ENCODE measurements at places on chromosomes 5 and 9.

- no peak for DNase-seq
Observed at GRCh38 chr5:171882118-171882517, 96.5 kb downstream of the SMIM23 start.

- DNase-seq: no peak
Observed at GRCh38 chr5:150349681-150350275, 7.7 kb upstream of the TCOF1 start.

GRCh38 chr9:33233626-33234342 lies 6.2 kb upstream of the SPINK4 start:
- no peak for DNase-seq

DNA sequence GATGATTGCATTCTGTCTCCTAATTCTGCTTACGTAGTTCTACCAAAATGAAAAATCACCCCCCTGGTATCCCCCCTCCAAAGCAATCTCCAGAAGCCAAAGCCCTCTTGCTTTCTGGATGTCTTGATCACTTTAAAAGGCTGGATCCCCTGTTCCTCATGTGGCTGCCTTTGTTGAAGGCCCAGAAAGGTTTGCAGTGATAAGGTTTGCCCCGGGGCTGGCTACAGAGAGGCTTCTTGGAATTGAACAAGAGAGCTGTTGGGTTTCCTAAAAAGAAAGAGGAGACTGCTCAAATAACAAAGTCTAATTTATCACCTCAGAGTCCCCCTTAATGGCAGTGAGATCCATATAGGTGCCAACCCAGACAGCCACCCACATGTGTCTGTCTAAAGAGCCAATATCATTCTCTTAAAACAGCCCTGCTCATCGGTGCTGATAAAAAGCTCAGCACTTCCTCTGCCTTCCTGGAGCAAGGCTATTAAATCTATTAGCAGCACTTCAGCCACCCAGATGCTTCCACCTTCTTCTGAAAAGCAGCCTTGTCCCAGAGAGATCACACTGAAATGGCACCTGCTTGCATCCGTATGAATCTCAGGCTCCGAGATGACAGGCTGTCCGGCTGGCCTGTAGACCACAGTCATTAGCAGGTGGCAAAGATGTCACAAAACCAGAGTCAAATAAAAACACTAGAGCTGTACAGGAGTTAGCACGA lies 70.9 kb downstream of the TEX10 start:
- no peak for DNase-seq

DNA sequence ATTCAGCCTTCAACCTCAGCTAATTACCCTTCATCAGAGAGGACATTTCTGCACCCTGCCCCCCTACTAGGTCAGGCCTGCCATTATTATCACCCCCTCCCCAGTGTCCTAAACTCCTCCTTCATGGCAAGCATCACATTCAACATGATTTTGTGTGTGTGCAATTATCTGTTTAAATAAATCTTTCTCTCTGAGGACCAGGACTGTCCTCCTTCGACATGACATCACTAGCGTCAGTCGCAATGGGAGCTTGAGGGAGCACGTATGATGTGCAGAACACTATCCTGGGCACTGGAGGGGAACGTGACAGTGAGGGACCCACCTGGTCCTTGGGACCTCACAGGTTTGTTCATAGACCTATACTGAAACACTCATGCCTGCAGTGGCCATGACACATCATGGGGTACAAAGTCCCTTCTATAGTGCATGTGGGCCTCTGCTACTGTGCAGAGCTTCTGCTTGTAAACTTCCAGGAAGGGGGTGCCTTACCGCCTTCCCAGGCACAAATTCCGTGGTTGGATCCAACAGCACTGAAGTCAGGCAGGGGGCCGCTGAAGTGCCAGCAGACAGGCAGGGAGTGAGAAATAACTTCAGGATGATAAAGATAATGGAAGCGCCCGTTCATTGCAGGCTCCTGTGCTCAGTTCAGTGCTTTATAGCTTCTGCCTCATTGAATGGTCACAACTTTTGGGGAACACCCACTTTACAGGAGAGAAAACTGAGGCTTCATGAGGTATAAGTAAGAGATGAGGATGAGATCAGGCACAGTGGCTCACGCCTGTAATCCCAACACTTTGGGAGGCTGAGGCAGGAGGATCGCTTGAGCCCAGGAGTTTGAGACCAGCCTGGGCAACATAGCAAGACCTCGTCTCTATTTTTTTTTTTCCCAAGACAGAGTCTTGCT lies 36.0 kb upstream of the STXBP1 start:
- DNase-seq: no peak
